Cardiac septum (tissue), 1 donor: ENCODE measurements at places on chromosomes 16 and 17. TPM values are rescaled to one million over a fixed set of nuclear protein-coding genes. Genes with fewer than 3 reads are reported as not detected.

DNA sequence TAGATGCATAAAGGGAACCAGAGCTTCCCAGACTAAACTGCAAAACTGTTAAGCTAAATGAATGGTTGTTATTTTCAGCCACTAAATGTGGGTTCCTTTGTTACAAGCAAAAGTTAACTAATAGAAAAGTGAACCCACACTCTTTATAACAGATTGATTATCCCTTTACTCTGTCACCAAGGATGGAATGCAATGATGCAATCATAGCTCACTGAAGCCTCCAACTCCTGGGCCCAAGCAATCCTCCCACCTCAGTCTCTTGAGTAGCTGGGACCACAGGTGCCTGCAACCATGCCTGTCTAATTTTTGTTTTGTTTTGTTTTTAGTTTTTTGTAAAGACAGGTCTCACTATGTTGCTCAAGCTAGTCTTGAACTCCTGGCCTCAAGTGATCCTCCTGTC lies 6.5 kb downstream of the KRT9 start:
- DNase-seq: no peak

GRCh38 chr16:59597269-59597668 lies 863.2 kb upstream of the GOT2 start:
- no peak for DNase-seq

DNA sequence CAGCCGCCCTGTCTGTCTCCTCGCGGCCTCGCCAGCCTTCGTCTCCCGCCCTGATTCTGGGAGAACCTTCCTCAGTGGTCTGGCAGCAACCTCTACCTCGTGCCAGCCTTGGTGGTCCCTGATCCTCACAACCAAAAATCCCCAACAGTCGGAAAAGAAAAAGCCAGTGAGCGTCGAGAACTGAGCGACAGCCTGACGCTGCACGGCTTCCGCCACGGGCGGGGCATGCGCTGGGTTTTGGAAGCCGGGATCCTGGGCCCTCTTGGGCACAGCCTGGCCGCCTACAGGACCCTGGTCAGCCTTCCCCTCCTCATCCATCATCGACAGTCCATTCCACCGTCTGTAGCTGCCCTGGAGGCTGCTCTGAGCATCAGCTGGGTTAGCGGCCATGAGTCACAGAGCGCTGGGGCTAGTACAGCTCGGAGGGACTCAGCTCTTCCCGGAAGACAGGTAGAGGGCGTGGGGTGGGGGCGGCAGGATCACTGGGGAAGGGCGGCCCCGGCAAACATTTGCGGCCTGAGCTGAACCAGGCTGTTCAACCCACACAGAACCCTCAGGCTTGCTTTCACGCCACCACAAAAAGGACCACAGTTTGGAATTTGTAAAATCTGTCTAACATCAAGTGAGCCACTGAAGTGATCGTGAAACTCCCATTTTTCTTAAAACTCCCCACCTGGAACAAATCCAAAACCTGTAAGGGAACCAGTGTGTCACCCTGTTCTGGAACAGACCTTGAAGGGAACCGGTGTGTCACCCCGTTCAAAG lies 55.4 kb upstream of the DOC2B start:
- DNase-seq: peak; percentile 35

DNA sequence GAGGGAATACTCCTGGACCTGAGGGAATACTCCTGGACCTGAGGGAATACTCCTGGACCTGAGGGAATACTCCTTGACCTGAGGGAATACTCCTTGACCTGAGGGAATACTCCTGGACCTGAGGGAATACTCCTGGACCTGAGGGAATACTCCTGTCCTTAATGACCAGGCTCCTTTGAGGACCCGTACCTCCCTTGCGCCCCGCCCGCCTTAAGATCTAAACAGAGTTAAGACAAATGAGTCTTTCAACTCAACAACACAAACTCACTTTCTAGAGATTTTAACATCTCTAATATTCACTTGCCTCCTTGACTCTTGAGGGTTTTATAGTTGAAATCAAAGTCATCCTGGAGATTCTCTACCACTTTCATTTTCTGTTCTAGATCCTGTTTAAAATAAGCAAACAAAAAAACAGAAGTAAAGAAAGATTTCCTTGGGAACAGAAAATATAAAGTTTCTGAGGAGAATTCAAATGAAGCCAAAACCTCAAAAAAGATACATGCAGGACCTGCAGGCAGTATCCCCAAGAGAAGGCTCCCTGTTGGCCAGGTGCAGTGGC lies 49.7 kb downstream of the STAT3 start:
- no peak for DNase-seq

DNA sequence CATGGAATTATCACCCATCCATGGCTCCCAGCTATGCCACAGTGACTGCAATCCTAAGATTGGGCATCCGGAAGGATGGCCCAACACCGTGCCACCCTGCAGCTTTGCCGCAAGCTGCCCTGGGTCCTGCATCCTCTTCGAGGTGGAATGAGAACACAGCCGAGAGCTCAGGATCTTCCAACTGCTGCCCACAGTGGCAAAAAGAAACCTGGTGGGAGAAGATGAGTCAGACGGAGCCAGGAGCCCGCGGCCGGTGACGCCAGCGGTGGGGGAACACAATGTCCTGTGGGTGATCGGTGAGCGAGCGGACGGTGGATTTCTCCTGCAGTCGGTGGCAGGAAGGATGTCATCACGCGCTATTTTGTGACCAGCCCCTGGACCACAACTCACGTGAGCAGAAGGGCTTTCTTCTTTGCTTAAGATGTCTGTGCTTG lies 20.1 kb downstream of the CD7 start:
- DNase-seq: peak; percentile 93

DNA sequence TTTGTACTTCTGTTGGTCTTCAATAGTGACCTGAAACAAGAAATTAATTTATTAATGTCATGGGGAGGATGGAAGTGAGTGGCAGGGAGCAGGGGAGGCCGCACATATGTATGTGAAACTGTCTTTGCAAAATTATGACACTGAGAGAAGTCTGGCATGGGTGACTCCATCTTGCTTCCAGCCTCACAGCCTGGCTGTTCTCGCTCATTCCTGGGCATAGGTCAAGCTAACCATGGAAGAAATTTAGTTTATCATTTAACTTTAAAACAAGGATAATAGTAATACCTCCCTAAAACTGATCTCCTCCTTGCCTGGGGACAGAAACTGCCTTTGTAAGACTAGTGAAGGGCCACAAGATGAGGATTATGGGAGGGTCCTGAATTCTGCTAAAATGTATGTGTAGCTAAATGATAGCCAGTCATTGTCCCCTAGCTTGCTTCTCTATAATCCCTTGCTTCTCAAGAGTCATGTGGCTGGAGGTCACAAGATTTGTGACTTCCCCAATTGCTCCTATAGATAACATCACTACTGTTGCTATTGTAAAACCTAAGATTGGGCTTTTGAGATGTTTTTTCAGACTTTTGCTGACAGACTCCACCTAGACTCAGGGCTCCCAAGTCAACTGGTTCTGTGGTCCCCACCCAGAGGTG lies 126.0 kb downstream of the HS3ST3A1 start:
- DNase-seq: no peak

DNA sequence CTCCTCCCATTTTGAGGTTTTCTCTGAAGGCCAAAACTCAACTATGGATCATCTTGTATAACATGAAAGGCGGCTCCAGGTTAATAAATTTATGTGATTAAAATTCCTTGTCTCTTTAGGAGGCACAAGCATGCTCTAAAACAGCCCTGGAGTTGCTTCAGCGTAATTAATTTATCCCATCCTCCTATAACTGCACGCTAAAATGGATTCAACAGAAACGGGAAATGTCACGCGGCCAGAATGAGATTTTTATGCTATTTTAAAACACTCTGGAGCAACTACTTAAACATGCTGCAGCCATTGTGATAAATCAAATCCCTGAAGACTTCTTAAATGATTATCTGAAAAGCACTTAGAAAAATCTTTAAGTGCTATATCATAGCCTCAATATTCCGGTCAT lies 106.6 kb downstream of the ADAMTS18 start:
- DNase-seq: no peak

GRCh38 chr17:79925242-79925957 lies 86.2 kb upstream of the CBX4 start:
- no peak for DNase-seq

DNA sequence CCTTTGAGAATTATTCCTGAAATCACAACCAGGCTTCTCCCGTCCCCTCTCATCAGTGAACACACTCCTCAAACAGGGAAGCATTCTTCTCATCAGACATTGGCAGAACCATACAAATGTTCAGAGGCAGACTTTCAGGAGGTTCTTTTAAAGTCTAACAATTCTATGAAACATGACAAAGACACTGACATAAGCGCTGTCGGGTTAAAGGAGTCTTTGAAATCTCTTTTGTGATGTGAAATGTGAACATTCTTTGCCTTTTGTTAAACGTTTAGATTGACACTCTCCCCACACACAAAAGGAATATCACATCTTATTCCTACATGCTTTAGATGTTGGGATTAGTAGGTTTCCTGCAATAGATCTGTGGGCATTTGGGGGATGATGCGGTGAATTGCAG lies 63.9 kb downstream of the NETO2 start:
- no peak for DNase-seq

- DNase-seq: no peak
These were observed 159.4 kb upstream of the CHMP6 start for GRCh38 chr17:80832266-80832676.

GRCh38 chr17:2695961-2696760 lies 15.4 kb downstream of the CLUH start:
- DNase-seq: peak; percentile 63

GRCh38 chr17:81546906-81547613 lies 5.1 kb downstream of the FAAP100 start:
- DNase-seq: no peak

- DNase-seq: no peak
These were observed 42.4 kb upstream of the GSG1L start for GRCh38 chr16:28105954-28106353.

DNA sequence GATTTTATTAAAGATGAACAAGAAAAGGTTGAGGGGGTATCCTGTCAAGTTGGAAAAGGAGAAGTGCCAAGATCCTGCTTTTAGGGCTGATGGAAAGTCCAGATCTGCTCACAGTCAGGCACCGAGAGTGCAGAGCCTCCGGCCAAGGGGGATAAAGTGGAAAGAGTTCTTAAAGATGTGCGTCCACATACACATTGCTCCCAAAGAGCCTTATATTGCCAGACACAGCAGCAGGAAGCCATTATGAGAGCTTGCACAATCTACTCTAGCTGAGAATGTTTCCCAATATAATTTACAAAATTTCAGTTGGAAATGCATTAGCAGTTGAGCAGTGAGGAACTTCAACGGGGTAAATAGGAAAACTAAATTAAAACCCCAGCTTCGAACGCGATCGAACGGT lies 95.6 kb downstream of the SALL1 start:
- DNase-seq: no peak

- DNase-seq: no peak
These were observed 10.8 kb upstream of the TLCD3B start for GRCh38 chr16:30041841-30042240.

- DNase-seq: no peak
These were observed 65.2 kb downstream of the ARSG start for GRCh38 chr17:68356520-68356919.

GRCh38 chr17:2615882-2616281 lies 22.4 kb downstream of the PAFAH1B1 start:
- DNase-seq: no peak

- DNase-seq: no peak
These were observed 251.3 kb downstream of the NTN1 start for GRCh38 chr17:9272501-9273200.

GRCh38 chr16:66451548-66451947 lies 24.5 kb downstream of the BEAN1 start:
- peak; percentile 17 for DNase-seq

DNA sequence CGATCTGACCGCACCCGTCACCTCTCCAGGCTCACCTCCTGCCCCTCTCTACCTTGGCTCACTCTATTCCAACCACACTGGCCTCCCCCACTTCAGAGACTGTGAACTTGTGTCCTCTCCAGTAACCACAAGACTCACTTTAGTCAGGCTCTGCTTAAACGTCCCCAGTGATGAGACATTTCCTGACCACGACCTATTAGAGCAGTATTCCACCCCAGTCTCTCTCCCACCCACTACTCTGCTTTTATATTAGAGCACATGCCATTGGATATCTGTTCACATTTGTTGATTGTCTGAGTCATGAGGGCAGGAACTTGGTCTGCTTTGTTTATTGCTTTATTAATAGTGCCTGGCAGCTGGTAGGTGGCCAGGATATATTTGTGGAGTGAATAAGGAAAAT lies 20.1 kb downstream of the COX11 start:
- no peak for DNase-seq

DNA sequence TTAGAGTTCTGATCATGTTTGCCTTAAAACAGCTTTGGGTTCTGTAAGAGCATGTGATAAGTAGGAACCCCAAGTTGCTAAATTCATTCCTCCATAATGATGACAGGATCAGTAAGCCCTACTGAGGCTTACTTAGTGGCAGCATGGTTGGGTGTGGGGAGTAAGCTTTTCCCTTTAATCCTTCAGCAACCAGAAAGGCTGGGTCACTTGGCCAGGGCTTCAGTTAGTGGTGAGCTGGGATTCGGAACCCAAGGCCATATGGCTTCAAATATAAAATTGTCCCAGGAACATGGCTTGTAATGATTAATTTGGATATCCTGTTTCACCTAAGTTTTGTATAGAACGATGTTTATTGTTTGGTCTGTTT lies 850 bp downstream of the GINS3 start:
- no peak for DNase-seq

- no peak for DNase-seq
These were observed 23.8 kb downstream of the ADCY7 start for GRCh38 chr16:50289950-50290764.

- DNase-seq: no peak
These were observed 533.2 kb upstream of the CDH5 start for GRCh38 chr16:65833171-65833871.

DNA sequence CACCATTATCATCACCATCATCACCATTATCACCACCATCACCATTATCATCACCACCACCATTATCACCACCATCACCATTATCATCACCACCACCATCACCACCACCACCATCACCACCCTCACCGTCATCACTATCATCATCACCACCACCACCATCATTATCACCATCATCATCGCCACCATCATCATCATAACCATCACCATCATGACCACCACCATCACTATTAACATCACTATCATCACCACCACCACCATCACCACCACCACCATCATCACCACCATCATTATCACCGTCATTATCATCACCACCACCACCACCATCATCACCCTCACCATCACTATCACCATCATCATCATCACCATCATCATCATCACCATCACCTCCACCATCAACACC lies 9.1 kb downstream of the FOXL1 start:
- no peak for DNase-seq

- no peak for DNase-seq
These were observed 10.9 kb upstream of the TMEM98 start for GRCh38 chr17:32917081-32917480.

The FBXW10B gene
- total RNA-seq: 1.2 TPM

The ZNF19 gene
- 2.6 TPM for total RNA-seq

The PDXDC1 gene
- total RNA-seq: 72.1 TPM

The GNPTG gene
- 32.3 TPM for total RNA-seq

The SSTR5 gene
- total RNA-seq: 0.57 TPM

The METRNL gene
- 104 TPM for total RNA-seq

The CPHXL2 gene
- total RNA-seq: not detected

The KRT25 gene
- not detected for total RNA-seq

The ECI1 gene
- 139 TPM for total RNA-seq

The ITGAD gene
- total RNA-seq: not detected

The TRAPPC1 gene
- total RNA-seq: 114 TPM

The KCNH6 gene
- total RNA-seq: not detected

The ADAD2 gene
- 0.24 TPM for total RNA-seq
